Muscle of leg (tissue), 16 donors: ENCODE measurements at places on chromosomes 12 and 14. TPM values are rescaled to one million over a fixed set of nuclear protein-coding genes. Genes with fewer than 3 reads are reported as not detected.

The KLRF1 gene
- total RNA-seq = 0.18 TPM

The RTL1 gene
- 12.8 TPM for total RNA-seq

The TOMM20L gene
- not detected for total RNA-seq

The MNAT1 gene
- 102 TPM for total RNA-seq

The C12orf56 gene
- total RNA-seq = 0.80 TPM

The TCL1A gene
- 0.40 TPM for total RNA-seq

The PTPN6 gene
- total RNA-seq = 5.8 TPM

The DAD1 gene
- total RNA-seq = 179 TPM

The KLRG1 gene
- 2.7 TPM for total RNA-seq

The RNU7-1 gene
- total RNA-seq = not detected

The ACSM4 gene
- total RNA-seq = not detected

The C12orf50 gene
- total RNA-seq = 0.09 TPM

The SLC7A7 gene
- 15.8 TPM for total RNA-seq

The RNASE7 gene
- not detected for total RNA-seq

The TAS2R8 gene
- 0.04 TPM for total RNA-seq

The NKX2-1 gene
- not detected for total RNA-seq

The MYF5 gene
- total RNA-seq = 31.1 TPM

The CD4 gene
- total RNA-seq = 3.1 TPM

The SOAT2 gene
- total RNA-seq = 0.04 TPM

The GLI1 gene
- 7.1 TPM for total RNA-seq

The FLRT2 gene
- 78.3 TPM for total RNA-seq

The CLEC14A gene
- 21.3 TPM for total RNA-seq

The GLT1D1 gene
- total RNA-seq = 0.71 TPM
